Left colon (tissue), 2 donors: ENCODE measurements at places on chromosomes 6 and 20. TPM values are rescaled to one million over a fixed set of nuclear protein-coding genes. Genes with fewer than 3 reads are reported as not detected.
A peak's percentile ranks its signal among the peaks of the same experiment; 100 is the strongest.

- peak; percentile 25 for DNase-seq
Observed at GRCh38 chr20:63091901-63092659, 85.3 kb upstream of the BHLHE23 start.

DNA sequence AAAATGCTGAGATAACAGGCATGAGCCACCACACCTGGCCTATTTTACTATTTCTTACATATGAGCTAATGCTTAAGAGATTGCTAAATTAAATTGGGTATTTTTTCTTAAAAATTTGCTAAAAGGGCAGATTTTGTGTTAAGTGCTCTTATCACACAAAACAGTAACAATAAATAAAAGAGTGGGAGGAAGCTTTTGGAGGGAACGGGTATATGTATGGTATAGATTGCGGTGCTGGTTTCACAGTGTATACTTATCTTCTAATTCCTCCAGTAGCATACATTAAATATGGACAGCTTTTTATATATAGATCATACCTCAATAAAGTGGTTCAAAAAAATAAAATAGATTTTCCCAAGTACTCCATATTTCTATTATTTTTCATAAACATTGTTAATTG is 39.4 kb upstream of the FABP7 start:
- no peak for DNase-seq

GRCh38 chr20:53282217-53282955 is 310.2 kb downstream of the TSHZ2 start:
- no peak for DNase-seq

SASH1 gene
- total RNA-seq: 24.4 TPM

HCK gene
- total RNA-seq: 9.7 TPM

ANKRD66 gene
- total RNA-seq: not detected
